ENCODE measurements at places on chromosomes 7 and 10. TPM values are rescaled to one million over a fixed set of nuclear protein-coding genes. Genes with fewer than 3 reads are reported as not detected.

DNA sequence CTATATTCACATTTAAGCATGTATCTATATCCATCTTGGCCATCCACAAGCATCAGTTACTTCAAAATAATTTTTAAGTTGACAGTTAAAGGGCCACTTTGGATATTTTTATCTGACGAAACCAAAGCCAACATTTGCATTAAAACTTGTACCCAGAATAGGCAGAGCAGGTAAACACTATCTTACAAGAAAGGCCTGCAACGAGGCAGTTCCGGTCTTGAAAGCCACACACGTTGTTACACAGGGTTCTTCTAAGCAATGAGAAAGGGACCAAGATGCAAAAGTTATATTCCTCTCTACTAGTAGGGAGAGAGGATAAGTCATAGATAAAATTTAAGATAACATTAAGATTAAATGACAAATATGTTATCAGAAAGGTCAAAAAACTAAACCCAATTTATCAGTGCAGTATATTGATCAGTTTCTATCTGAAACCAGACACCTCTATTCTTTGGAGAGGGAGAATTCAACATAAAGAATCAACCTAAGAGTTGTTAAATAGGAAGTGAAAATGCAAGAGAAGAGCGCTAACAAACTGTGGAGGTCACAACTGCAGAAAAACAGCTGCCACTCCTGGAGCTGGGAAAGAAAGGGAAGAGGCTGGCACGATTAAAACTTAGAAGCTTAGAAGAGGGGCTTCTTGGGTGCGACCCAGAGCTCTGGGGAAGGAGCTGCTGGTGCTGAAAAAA is 701.3 kb downstream of the TNS3 start:
- no peak for DNase-seq

GRCh38 chr10:986137-986825 is 2.0 kb upstream of the GTPBP4 start:
- DNase-seq, result no peak

- no peak for DNase-seq
These were observed 89.3 kb downstream of the NPSR1 start for GRCh38 chr7:34747176-34747781.

DNA sequence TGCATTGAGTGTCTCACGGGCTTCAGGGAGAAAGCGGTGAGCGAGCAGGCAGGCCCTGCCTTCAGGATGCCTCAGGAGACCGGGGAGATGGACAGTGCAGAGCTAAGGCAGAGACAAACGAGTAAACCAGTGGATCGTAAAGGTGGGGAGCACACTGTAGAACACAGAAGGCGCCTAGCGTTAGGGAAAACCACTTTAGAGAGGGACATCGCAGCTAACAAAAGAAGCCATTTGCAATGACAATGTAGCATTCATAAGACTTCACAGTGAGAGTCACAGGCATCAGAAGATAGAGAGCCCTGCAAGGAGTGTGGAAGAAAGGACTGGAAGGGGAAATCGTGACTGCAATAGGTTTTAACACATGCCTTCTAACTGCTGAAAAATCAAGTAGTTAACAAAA is 54.9 kb upstream of the TMEM273 start:
- no peak for DNase-seq

- peak; percentile 7 for DNase-seq
These were observed 37.0 kb downstream of the GPR22 start for GRCh38 chr7:107506674-107507339.

PTPN20 gene
- 1.9 TPM for total RNA-seq

DNA sequence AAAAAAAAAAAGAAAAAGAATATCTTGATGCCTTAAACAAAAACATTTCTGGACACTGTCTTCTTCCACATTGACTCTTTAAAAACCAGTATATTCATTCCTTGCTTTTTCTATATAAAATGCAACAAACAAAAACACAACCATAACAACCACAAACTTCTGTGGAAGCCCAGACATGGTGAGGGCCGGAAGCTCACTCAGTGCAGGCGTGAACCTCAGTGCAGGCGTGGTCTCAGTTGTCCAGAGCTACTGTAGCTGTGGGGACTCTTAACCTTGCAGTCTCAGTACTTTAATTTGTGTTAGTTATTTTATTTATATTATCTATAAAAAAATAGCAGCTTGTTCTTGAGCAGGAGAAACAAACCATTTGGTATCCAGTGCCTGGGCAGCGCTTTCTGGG is 131.8 kb downstream of the DOCK1 start:
- no peak for DNase-seq

- DNase-seq, result no peak
These were observed 228.9 kb upstream of the PITRM1 start for GRCh38 chr10:3401491-3401938.

DNA sequence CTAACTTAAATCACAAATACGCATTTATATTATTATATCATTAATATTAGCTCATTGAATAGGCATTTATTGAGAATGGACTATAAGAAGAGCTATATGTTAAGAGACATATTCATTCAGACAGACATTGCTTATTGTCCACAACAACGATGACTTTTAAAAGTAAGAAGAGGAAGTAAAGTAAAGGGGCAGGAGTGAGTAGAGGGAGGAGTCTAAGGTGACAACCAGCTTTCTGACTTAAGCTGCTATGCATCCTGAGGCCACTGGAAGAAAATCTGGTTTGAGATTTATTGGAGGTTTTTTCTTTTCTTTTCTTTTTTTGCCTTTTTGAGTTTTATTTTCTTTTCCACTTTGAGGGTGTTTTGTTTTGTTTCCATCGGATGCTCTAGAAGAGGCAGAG is 723.5 kb downstream of the GRM8 start:
- no peak for DNase-seq

DNA sequence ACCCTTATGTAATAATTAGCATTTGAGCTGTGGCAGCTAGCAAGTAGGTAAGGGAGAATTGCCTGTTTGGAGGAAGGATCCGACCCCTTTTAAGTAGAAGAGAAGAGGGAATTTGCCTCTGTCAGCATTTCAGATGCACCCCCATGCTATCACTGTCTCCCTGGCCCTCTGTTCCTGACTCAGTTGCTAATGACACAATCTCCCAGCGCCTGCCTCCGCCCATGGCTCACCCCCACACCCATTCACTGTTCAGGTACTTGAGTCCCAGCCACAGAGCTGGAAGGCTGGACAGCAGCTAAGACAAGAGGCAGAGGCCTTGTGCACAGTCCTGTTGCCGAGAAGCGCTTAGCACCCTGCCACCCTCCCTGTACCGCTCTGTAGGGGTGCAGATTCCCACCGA is 512.3 kb upstream of the GALNT17 start:
- DNase-seq, result no peak

DNA sequence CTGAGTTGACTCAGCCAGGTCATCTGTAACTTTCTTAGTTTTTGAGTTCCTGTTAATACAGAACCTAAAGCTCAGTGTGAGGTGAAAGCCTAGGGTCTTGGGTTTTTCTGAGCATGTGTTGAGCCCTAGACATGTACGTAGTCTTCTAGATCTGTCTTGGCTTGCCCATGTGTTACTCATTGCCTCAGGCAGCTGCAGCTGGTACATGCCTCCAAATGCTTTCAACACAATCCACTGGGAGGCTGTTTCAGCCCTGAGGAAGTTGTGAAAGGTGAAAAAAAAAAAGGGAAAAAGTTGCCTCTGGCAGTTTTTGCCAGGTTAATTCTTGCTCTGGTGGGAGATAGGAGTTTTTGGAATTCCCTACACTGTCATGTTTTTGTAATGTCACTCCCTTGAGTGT is 134.6 kb downstream of the RNF216 start:
- DNase-seq, result no peak

NKX2-3 gene
- not detected for total RNA-seq
